Activated CD4-positive, alpha-beta T cell treated with anti-CD3 and anti-CD28 coated beads, Interleukin-2, amount 10 ng/mL, durations not matched to agents 7 days and 5 days (primary cell): ENCODE measurements at places on chromosomes 1 and 21.

DNA sequence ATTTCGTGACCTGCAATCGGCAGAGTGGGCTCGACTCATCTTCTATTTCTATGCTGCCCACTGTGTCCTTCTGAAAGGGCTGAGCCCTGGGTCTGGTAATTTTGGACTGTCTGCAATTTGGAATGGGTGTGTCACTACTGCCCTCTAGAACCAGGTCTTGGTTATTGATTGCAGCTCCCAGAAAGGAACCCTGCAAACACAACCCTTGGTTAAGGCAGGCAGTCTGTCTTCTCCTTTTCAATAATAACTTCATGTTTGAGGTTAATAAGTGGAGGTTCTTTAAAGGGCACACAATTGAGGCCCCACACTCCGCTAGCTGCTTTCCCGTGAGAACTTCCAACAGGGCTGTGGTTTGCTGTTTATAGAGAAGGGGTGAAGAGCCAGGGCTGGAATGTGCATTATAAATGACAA is 79.9 kb upstream of the LYST start:
- DNase-seq, result no peak

DNA sequence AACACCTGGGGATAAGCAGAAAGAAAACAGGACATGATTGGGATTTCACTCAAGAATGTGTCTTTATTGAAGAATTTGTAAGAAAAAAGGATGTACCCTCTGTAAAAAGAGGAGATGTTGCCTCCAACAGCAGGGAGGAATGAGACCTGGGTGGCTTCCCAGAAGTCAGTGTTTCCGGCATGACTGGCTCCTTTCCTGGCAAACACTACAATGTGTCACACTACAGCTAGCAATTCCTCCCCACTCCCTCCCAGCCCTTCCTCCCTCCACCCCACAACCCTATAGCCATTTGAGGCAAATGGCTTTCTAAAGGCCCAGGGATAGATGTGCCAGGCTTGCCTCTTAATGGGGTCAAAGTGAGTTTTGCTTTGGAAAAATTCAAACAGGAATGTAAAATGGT is 11.5 kb upstream of the COL8A2 start:
- no peak for DNase-seq

- no peak for DNase-seq
These were observed 19.3 kb downstream of the HAO2 start for GRCh38 chr1:119387858-119388257.

DNA sequence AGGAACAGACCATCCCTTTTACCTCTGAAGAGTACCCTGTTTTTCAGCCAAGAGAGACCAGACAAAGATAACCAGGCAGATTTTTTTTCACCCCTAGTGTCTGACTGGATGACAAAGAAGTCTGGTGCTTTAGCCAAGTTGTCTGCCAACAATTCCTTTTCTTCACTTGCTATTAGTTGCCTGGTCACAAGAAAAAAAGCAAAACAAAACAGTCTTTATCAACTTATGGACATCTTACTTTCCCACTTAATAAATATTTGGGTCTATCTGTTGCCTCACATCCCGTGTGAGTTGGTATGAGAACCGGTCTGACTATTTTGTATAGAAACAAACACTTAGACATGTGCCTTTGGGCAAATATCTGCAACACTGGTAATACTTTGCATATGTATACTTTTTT is 662.9 kb downstream of the PLPP3 start:
- DNase-seq, result no peak

GRCh38 chr1:55990007-55990406 is 589.4 kb downstream of the PLPP3 start:
- no peak for DNase-seq

- DNase-seq, result no peak
These were observed 10.6 kb downstream of the ACTL8 start for GRCh38 chr1:17765444-17766411.

- DNase-seq, result no peak
These were observed 9.2 kb downstream of the VASH2 start for GRCh38 chr1:212959266-212960220.

DNA sequence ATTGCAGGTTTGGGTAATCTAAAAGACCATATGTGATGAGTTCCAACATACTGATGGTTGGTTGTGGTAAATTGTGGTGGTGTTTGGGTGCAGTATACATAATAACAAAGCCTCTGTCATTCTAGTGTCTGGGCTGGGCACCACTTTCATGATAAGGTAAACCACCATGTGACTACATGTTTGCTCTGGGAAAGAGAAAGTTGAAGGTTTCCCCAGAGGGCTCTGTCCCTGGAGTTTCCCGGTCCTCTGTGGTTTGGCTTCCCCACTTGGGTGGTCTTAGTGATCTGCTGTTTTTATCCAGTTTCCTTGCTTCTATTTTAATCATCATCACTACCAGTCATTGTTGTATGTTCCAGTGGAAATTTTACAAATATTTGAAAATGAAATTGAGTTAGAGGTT is 55.9 kb upstream of the TSPAN2 start:
- DNase-seq, result no peak

DNA sequence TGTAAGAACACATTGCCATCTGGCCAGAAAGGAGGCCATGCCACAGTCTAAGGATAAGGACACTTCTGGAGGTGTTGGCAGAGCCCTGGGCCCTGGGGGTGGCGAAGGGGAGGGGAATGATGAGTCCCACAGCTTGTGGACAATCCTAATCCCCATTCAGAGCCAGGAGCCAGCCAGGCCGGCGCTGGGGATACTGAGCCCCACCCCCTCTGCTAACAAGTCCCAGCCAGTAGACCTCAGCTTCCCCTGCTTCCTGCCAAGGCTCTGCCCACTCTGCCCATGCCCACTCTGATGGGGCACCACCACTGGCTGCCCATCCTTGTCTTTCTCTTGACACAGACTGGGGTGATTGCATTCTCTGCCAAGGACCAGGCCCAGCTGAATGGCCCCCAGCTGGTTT is 71.9 kb downstream of the NAV1 start:
- DNase-seq, result no peak

DNA sequence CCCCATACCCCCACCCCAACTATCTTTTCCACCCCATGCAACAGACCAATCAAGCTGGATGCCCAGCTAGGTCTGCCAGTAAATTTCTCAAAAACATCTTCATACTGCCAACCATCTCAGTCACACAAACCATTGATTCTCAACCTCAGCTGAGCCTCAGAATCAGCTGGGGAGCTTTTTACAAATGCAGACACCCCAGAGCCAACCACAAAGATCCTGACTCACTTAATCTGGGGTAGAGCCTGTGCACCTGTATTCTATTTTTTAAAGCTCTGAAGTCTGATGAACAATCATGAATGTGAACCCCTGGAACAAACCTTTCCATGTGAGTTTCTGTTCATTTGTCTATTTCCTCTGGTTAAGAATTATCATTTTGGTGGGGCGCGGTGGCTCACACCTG is 66.0 kb downstream of the ZNF281 start:
- DNase-seq, result no peak

GRCh38 chr1:27127419-27127818 is 27.5 kb downstream of the SLC9A1 start:
- no peak for DNase-seq

DNA sequence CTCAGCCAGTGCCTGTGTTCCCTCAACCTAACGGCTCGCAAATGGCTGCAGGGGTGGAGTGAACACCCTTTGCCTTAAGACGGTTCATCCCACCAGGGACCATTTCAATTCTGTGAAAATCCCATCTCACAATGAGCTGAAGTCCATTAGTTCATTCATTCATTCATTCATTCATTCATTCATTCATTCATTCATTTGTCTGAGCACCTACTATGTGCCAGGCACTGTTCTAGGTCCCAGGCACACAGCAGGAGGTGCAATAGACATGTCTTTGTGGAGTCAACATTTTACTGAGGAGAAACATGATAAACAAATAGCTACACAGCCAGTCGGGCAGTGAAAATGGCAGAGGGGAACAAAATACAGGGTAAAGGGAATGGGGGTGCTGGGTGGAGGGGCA is 618.8 kb downstream of the MATN1 start:
- no peak for DNase-seq

DNA sequence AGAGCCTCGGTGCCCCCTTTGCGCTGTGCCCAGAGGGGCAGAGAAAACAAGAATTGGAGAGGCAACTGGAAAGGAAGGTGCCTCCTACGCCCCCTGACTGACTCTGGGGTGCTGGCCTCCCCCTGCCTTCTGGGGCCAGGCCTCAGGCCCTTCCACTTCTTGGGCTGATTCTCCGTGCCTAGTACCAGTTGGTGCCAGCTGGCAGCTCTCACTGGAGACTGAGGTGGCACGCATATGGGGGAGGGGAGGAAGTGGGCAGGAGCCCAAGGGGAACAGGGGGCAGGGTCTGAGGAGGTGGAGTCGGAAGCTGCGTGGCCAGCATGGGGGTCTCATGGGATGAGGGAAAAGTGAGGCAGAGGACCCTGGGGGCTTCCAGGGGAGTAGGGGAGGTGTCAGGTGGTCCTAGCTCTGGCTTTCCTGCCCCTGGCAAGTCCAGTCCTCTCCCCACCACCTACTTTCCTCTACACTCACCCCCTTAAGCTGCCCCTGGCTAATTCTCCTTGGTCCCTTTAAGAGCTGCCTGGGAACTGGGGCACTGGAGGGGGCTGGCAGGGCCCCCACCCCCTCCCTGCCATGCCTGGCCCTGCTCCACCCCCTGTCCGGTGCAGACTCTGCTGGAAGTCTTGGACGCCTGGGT is 6.5 kb upstream of the SEMA4A start:
- DNase-seq, result no peak

DNA sequence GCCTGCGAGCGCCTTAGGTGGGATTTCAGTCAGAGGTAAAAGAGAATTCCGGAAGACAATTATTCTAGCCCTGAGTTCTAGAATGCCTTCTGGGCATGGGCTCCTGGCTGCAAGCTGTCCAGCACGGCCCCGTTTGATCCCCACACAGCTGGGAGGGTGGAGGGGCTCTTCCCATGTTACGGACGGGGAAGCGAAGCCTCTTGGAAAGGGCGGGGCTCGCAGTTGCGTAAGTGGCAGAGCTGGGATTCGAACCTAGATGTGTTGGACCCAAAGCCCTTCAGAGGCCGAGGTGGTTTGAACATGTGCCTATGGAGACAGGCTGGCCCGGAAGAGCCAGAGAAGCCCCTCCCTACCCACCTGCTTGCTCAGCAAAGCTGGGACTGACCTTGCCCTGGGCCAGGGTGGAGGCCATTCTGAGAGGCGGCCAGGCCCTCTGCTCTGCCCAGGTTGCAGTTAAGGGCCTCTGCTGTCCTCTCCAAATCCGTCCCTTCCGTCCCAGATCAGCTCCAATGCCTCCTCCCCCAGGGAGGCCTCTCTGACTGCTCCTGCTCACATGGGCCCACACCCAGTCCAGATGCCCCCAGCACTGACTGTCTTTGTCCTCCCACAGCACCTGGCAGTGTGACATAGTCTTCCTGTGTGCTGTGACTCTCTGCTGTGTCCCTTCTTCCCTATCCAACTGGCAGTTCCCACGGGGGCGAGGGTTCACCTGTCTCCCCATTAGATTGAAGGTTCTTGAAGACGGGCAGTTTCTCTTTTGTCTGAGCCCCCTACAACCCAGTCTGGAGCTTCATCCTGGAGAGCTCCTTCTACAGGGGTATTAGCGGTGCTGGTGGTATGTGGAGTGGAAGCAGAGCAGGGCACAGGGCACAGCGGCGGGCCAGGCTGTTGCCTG is 1.2 kb upstream of the HSPB7 start:
- DNase-seq, result no peak

GRCh38 chr1:208219659-208220282 is 24.4 kb downstream of the PLXNA2 start:
- DNase-seq, result no peak

DNA sequence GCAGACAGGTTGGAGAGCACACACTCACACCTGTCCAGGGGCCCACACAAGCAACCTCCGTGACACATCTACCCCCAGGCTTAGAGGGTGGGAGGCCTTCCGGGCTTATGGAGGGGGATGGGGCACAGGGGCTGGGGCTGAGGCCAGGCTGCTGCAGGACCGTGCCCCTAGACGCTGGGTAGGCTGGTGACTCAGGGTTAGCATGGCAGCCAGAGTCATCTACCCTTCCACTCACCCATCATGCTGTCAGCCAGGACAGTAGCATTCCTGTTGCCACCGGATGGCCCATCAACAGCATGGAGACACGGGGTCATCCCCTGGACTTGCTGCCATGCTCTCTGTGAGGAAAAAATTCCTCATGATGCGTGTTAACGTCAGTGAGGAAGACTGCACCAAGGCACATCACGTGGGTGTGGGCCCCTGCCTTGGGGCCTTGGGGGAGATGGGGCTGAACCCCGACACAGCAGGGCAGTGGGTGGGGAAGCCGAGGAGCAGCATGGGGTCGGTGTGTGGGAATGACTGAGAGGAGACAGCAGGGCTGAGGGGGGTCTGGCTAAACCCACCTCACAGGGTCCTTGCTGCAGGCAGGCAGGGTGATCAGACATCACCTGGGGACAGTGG is 52.8 kb downstream of the WNT9A start:
- peak; percentile 4 for DNase-seq

GRCh38 chr21:35478161-35479064 is 429.3 kb upstream of the RUNX1 start:
- no peak for DNase-seq

GRCh38 chr1:228862542-228863505 is 127.5 kb downstream of the RHOU start:
- no peak for DNase-seq

GRCh38 chr1:171107262-171107940 is 16.7 kb downstream of the FMO3 start:
- no peak for DNase-seq

GRCh38 chr21:34039678-34040382 is 33.5 kb upstream of the MRPS6 start:
- DNase-seq, result no peak

- DNase-seq, result no peak
These were observed 1.8 kb downstream of the SH2D5 start for GRCh38 chr1:20730690-20731056.
